AG09319 (cell line): ENCODE measurements at places on chromosomes 13 and 19.
A peak's percentile ranks its signal among the peaks of the same experiment; 100 is the strongest.

- no peak for DNase-seq
Measured at GRCh38 chr19:42311657-42312056, 1.5 kb upstream of the TMEM145 start.

DNA sequence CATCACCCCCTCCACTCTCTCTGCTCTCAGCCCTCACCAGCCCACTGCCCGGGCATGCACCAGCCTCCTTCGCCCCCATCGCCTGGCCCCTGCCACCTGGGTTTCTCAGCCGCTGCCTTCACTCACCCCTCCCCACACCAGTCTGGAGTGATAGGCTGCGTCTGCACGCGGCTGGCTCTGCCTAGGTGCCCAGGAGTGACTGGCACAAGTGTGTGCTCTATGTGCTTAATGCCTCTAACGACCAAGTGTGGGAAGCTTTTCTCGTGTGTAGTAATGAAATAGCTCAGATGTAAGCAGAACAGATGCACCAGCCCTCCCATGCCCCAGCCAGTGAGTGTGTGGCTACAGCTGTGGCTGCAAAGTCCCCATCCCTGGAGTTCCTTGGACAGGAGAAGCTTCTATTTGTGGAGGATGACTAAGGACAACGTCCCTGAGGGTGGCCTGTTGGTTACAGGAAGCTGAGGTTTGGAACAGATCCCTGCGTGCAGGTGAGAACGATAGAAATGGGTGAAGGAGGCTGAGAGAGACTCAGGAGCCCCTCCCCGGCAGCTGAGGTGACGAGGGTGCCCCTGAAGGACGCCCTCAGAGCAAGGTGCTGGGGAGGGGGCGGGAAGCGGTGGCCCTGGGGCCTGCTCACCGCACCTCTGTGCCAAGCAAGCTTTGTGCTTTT, 35.6 kb downstream of the ATP11A start:
- no peak for DNase-seq

DNA sequence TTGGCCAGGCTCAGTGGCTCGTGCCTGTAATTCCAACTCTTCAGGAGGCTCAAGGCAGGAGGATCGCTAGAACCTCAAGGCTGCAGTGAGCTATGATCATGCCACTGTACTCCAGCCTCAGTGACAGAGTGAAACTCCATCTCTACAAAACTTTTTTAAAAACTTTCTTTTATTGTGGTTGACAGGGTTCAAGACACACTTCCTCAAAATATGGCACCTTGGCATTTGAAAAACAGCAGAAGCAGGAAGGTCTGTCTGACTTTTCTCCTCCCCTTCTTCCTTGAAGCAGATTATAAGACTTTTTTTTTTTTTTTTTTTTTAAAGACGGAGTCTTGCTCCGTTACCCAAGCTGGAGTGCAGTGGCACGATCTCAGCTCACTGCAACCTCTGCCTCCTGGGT, 100.3 kb downstream of the TM9SF2 start:
- DNase-seq, result no peak

GRCh38 chr19:49912965-49913685, 15.9 kb upstream of the ATF5 start:
- DNase-seq, result no peak

- no peak for DNase-seq
Measured at GRCh38 chr19:3357992-3358688, 8.2 kb upstream of the NFIC start.

GRCh38 chr19:46346821-46347571, at the start of gene PPP5C:
TSS of gene PPP5C (plus strand) at chr19:46347087. CDS start at chr19:46347097, 10 bp downstream.
- DNase-seq, result peak; percentile 83

- DNase-seq, result no peak
Measured at GRCh38 chr19:15155296-15155695, 45.5 kb downstream of the NOTCH3 start.

- no peak for DNase-seq
Measured at GRCh38 chr19:50269653-50270052, 59.5 kb downstream of the KCNC3 start.

DNA sequence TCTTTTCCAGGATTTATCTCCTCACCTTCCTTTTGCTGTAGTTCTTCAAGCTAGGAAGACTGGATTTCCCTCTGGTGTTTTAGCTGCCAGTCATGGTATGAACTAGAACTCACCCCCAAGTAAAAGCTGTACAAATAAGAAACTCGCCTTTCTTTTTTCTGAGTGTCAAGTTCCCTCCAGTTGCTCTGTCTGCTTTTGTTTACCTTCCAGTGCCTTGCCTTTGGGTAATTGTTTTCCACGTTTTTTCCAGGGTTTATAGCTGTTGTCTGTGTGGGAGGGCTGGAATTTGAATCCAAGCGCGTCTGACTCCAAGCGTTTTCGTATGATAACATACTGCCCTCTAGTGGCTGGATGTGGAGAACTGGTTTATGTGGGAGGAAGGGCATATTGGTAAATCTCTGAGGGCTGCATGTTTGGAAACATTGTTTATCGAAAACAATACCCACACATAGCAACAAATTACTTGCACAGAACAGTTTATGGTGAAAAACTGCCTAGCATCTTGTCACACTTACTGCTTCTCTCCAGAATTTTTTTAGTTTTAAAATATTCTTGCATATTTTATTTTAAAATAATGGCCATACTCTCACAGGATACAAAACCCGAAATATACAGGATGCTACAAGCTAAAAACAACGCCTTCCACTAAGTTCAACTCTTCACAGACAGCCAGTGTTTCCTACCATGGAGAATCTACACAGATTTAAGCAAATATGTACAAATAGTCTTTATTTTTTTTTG, 19.2 kb downstream of the RCN3 start:
- DNase-seq, result peak; percentile 89
